ENCODE measurements at places on chromosomes 2 and 18.

DNA sequence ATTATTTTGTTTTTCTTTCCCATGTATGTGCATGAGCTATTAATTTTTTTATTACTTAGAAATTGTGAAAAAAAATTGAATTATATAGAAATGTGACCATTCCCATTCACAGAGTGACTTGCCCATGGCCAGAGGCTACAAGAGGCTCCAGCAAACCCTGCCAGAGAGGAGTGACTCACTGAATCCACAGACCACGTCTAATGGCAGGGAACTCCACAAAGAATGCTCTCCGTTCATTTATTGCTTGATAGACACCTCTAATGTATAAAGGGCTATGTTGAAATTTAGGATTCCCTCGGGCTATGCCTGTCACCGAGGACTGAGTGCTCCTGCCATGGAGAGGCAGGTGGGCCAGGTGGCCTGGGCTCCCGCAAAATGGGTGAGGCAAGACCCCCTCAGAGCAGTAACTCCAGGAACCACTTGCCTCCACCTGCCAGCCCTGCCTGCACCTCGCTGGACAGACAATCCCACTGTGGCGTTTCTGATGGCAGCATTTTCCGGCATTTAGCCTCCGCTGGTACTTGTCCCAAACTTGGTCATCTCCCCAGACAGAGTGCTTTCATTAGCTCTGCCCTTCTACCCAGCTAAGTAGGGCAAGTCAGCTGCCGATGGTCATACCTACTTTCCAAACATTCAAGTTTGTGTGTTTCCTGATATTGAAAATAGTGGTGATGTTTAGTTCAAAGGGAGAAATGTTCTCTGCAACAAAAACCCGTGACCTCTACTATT is 200.3 kb downstream of the PRKCE start:
- no peak for DNase-seq

DNA sequence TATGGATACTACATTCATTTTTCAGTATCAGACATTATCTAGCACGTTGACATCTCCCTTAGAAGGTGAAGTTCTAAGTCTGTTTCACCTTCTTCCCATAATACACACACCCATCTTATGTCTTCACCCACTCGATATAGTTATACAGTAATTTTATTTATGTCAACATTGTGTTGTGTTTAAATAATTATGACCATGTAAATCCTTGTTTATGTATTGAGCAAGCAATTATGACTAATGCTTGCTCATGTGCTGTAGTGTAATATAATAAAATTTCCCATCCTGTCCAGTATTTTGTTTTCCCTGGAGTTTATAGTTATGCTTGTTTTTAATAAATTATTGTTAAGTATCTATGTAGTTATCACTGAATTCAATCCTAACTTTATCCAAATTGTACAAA is 163.2 kb downstream of the MTX2 start:
- no peak for DNase-seq

GRCh38 chr2:185044323-185044874 is 446.1 kb downstream of the ZNF804A start:
- DNase-seq, result no peak

- DNase-seq, result peak; percentile 50
These were observed 22.2 kb downstream of the SPAG16 start for GRCh38 chr2:213306316-213306942.

GRCh38 chr2:119333360-119333759 is 33.3 kb downstream of the C2orf76 start:
- no peak for DNase-seq

GRCh38 chr18:60358516-60358915 is 14.1 kb downstream of the MC4R start:
- no peak for DNase-seq

DNA sequence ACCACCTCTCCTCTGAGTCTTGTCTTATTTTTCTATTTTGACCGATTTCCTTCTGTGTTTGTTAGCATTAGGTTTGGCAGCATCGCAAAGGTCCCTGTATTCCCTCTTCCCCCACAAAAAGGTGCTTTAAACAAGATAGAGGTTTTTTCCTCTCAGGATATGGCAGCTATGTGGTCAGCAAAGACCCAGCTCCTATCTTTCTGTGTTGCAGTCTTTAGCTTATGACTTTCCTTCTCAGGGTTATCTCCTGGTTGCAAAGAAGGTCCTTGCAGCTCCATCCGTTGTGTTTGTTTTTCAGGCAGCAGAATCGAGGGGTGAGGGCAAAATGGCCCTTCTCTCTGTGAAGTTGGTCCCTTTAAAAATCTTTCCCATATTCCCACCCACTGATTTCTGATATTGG is 38.4 kb downstream of the GALNT1 start:
- peak; percentile 29 for DNase-seq

GRCh38 chr2:45272549-45273265 is 263.5 kb upstream of the SIX2 start:
- DNase-seq, result no peak

DNA sequence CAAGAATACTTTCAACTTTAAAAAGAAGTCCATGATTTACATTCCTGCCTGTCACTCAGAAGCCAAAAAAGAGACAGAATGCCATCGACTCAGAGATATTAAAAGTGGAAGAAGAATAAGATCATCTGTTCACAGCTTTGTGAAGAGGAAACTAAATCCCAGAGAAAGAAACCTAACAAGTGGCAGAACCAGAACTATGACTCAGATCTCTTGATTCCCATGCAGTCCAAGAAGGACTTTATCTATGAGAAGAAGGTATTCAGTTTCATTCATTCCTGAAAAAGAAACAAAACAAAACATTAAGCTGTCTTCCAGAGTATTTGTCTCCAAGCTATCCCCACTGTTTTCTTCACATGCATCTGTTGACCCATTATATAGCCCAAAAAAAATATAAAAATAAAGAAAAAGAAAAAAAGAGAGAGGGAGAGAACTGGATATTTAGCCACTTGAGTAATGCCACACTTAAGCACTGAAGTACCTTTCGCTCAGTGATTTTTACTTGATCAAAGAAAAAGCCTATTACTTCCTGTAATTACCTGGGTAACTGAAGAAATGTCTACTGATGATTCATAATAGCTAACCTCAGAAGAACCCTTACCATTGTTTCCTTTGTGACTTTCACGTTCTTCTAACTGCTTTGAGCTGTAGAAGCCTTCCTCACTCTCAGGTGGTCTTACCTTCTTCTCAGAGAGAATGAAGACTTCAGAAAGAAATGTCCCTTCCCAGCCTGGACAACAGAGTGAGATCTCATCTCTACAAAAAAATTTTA is 17.7 kb upstream of the AKAIN1 start:
- DNase-seq, result no peak

DNA sequence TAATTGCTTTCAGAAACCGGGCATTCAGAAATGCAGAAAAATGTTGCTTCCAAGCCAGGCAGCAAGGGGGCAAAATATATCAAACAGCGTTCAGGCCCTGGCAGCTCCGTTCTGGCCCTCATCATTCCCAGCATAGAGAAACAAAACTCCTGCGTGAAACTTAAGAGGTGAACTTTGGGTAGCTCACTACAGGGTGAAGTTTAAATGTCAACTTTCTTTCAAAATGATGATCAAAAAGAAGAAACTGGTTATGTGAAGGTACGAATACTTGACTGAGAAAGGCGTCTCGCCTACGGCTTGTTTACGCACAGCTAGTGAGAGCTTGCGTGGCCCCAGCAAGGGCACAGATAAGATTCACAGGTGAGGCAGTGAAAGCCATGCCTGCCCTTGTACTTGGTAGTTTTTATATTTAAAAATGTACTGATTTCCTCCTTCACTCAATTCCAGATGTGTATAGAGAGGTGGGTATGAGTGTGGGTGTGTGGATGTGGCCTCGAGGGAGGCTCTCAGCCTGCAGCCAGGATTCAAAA is 127.5 kb downstream of the NFATC1 start:
- no peak for DNase-seq

- DNase-seq, result no peak
These were observed 12.9 kb upstream of the IKZF2 start for GRCh38 chr2:213164263-213164662.

GRCh38 chr2:96374211-96374951 is 38.8 kb downstream of the NCAPH start:
- DNase-seq, result peak; percentile 54

- DNase-seq, result no peak
These were observed 51.1 kb downstream of the CAPN13 start for GRCh38 chr2:30756051-30756719.

- DNase-seq, result no peak
These were observed 260.0 kb downstream of the ATAD2B start for GRCh38 chr2:23666980-23667357.
